ENCODE measurements at places on chromosomes 2 and 18.

- DNase-seq = no peak
Measured at GRCh38 chr2:168466190-168466737, 10.2 kb downstream of the CERS6 start.

- no peak for DNase-seq
Measured at GRCh38 chr2:143263066-143263625, 133.9 kb downstream of the ARHGAP15 start.

- no peak for DNase-seq
Measured at GRCh38 chr18:67143028-67143427, 373.5 kb downstream of the DSEL start.

DNA sequence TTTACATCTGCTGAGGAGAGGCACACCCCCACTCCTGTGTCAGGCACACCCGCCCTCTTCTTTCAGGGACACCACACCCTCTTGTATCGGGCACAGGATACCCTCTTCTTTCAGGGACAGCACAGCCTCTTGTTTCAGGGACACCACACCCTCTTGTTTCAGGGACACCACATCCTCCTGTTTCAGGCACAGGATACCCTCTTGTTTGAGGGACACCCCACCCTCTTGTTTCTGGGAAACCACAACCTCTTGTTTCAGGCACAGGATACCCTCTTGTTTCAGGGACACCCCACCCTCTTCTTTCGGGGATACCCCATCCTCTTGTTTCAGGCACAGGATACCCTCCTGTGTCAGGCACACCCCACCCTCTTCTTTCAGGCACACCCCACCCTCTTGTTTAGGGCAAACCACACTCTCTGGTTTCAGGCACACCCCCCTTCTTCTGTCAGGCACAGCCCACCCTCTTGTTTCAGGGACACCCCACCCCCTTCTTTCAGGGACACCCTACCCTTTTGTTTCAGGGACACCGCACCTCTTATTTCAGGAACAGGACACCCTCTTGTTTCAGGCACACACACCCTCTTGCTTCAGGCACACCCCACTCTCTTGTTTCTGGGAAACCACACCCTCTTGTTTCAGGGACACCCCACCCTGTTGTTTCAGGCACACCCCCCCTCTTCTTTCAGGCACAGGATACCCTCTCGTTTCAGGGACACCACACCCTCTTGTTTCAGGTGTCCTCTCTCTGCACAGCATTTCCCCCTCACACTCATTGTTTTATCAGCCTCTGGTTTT is 96.2 kb downstream of the TPO start:
- no peak for DNase-seq

GRCh38 chr2:43100883-43101662 is 125.3 kb downstream of the ZFP36L2 start:
- no peak for DNase-seq

DNA sequence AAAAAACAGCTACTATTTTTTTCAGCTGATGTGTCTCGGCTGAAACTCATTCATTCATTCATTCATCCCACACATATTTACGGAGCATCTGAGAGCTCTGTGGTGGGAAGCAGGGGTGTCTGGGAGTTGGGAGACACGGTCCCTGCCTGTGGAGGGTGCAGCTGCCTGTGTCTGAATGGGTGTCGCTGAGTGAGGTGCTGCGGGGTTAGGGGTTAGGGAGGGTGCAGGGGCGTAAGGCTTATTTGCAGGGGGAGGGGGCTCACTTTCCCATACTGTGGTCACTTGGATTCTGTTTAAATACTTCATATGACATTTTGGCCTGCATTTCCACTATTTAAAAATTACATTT is 89.4 kb upstream of the ASB18 start:
- no peak for DNase-seq

Measured in LNCaP clone FGC (cell line).